ENCODE measurements at places on chromosomes 7 and 10.

DNA sequence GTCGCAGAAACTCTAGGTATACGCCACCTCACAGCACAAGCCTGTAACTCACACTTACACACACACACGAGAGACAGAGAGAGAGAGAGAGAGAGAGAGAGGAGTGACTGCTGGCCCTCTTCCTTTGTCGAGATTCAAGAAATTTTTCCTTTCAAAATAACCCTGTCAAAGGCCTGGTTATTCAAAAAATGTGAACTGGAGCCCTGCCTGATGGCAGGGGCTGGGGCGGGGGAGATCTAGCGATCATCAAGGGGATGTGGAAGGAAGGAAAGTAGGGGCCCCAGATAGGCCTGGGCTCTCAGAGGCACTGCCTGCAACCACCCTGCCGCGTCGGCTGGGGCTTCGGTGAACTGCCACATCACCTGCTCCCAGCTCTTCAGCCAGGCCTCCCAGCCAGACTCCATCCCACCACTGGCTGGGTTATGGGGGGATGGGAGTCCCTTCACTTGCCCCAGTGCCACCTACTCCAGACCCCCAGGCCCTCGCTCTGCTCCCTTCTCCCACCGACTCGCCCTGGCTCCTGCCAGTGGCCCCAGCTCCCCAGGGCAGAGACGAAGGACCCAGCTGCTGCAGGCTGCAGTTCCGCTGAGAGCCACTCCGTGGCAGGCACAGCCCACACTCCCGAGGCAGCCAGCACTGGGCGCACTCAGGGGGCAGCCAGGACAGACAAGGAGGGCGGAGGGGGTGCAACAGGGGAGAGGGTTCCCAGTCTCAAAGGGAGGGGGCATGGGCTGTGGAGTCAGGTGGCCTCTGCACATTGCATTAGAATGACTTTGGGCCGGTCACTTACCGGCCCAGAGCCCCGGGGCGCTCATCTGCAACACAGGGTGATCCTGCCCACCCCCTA lies 15.3 kb downstream of the KCNH2 start:
- DNase-seq, result no peak

DNA sequence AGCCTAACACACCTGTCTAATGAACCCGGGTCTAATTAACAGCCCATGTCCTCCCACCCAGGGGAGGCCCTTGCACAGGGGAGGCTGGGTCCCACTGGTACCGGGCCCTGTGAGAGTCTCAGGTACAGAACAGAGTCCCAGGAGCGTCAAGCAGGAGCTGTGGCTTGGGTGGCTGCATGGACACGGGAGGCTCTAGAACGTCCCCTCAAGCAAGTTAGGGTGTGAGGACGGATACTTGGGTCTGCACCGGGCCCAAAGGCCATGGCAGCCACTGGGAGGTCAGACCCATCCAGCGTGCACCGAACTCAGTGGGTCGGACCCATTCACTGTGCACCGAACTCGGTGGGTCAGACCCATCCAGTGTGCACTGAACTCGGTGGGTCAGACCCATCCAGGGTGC lies 309.7 kb downstream of the DNAJB6 start:
- DNase-seq, result no peak

- no peak for DNase-seq
Observed at GRCh38 chr7:44087911-44088838, 5.8 kb upstream of the POLM start.

DNA sequence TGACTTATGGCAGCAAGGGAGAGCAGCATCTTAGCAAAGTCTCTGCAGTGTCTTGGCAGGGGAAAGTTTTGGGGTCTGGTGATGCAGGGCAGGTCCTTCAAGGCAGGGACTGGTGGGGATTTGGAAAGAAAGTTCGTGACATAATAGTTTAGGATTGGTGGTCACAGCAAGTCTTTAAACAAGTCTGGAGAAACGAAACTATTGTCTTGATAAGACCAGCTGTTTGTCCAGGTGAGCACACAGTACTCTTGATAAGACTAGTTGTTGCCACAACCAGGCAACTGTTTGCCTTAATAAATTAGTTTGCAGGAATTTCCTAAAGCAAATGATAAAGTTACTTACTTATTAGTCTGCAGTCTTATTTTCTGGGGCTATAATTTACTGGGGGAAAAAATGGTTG lies 136.1 kb downstream of the AKR1D1 start:
- no peak for DNase-seq

- no peak for DNase-seq
Observed at GRCh38 chr10:119283387-119283786, 76.0 kb downstream of the GRK5 start.

DNA sequence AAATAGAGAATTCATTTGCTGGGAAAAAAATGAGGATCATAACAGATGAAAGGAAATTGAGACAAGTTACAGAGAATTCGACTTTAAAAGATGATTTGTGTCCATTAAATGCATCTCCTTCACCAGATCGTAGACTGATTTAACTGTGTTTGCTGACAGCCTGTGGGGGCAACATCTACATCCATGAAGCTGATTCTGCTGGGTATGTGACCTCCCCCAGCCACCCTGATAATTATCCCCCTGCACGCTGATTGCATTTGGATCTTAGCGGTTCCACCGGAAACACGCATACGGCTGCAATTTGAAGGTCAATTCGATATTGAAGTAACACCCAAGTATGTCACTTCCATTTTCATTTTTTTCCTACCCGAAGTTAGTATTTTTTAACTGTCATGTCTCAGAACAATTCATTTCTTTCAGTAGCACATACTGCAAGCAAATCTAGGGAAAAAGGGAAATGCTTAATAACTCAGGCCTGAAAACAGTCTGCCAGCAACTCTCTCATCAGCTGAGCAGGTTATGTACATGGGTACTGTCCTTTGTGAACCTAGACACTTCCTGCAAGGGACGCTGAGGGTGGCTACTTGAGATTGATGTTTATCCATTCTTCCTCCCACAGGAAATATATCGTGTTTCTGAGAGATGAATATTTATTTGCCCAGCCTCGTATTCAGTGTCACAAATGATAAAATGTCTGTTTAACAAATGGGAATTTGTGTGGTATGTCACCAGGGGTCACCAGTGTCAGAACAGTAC lies 134.9 kb downstream of the ZNF22 start:
- no peak for DNase-seq

GRCh38 chr10:48512861-48513260 lies 92.0 kb downstream of the ARHGAP22 start:
- no peak for DNase-seq

GRCh38 chr10:97056003-97056630 lies 129.6 kb downstream of the SLIT1 start:
- DNase-seq, result no peak

GRCh38 chr10:36515319-36515718 lies 610.1 kb upstream of the ANKRD30A start:
- DNase-seq, result no peak

DNA sequence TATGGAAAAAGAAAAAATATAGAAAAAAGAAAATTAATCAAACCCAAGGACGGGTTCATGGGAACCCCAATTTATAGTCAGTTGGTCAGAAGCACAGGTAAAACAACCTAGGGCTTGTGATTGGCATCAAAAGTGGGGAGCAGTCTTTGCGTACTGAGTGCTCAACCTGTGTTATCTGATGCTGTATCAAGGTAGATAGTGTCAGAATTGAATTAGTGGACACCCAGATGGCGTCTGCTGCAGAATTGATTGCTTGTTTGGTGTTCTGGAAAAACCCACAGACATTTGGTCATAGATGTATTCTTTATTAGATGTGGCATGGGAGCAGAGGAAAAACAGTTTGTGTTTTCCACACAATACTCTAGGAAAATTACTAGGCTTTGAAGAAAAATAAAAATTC lies 39.6 kb downstream of the NEUROG3 start:
- DNase-seq, result no peak

DNA sequence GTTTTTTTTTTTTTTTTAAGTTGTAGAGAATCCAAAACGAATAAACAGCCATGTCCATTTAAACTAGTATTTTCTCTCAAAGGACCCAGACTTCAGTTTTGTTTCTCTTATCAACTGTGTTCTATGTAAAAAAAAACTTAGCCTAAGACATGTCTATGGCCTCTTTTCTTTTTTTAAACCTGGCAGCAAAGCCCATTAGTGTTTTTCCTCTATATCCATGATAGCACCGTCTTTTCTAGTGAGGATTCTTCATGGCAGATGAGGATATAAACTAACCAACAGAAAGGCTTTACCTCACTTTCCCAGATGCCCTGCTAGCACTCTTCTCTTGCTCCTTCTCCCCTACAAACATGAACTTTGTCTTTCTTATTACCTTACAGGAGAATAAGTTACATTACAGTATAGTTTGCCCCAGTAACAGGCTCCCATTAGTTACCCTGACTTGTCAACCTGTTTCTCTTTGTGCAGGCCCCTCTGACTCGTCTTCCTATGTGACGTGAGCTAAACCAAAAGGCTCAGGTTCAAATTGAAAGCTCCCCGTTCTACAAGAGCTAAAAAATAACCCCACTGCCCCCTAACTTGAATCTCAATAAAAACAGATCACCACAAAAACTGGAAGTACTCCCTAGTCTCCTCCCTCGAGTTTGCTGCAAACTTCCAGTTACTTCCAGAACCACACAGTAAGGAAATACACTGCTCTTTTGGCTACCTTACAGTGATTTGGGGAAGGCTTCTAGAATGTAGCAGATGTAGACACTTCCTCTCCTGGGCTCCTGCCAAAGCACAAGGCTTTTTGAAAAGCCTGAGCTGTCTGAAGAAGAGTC lies 20.1 kb downstream of the P4HA1 start:
- no peak for DNase-seq

DNA sequence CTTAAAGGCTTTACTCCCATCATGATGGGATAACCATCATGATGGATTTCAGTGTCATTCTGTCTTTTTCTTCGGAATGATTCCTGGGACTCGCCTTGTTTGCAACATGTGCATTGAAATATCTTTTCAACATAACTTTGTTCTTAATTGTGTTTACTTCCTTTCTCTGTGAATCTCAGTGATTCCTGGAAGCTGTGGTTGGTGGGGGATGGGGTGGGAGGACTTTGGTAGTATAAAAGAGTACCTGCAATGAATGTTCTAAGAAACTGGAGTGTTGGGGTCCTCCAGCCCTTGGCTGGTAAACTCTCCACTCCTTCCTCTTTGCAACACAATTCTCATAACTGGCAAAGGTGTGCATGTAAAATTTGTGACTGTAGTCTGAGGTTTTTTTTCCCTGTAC lies 11.5 kb upstream of the SH2D4B start:
- DNase-seq, result no peak

- peak; percentile 15 for DNase-seq
Observed at GRCh38 chr7:1693991-1694524, 24.0 kb downstream of the ELFN1 start.

- DNase-seq, result no peak
Observed at GRCh38 chr10:17113889-17114540, 15.6 kb downstream of the CUBN start.

DNA sequence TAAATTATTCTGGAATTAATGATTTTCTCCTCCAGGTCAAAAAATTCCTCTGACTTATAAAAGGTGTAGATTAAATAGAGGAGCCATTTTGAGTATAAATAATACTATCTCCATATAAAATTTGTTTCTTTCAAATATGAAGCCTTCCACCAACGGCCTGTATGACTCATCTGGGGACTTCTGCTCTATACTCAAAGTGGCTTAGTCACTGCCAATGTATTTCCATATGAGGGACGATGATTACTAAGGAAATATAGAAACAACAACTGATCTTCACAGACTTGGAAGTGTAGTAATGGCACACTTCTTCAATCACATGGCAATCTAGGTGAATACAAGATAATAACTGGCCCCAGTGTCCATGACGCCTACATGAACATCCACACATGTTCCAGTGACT lies 335.6 kb upstream of the HGF start:
- DNase-seq, result peak; percentile 61

DNA sequence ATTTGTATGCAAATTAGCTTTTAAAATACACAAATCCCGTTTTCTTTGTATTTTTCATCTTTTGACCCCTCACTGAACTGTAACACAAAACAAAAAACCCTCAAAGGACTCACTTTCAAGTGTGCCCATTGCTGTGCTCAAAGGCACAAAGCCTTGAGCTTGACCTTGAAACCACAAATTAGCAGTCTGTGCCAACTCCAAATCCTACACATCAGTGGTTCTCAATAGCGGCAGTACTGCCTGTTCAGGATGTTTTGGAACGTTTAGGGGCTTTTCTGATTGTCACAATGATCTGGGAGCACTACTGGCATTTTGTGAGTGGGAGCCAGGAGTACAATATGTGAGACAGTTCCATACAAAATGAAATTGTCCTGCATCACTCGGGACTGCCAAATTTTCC lies 55.5 kb downstream of the KDM7A start:
- no peak for DNase-seq

GRCh38 chr10:76278811-76279460 lies 847.5 kb downstream of the LRMDA start:
- no peak for DNase-seq
